Activated CD4-positive, alpha-beta T cell treated with anti-CD3 and anti-CD28 coated beads for 24 hours (primary cell): ENCODE measurements at places on chromosomes 12 and 14.

DNA sequence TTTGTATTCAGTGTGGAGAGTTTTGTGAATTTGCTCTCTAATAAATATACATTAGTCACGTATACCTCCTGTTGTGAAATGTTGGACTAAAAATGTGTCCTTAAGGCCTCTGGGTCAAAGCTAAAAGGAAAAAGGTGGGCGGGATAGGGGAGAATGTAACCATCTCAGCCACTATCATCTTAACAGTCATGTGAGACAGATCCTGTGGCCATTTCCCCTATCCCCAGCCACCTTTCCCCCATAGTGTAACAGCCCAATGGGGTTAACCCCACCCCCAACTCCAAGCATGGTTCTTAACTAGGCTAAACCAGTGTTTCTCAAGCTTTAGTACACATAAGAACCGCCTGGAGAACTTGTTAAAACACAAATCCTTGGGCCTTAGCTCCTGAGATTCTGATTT, 6.5 kb upstream of the ITPR2 start:
- no peak for DNase-seq

- no peak for DNase-seq
Observed at GRCh38 chr14:95562892-95563685, 28.2 kb downstream of the GLRX5 start.

DNA sequence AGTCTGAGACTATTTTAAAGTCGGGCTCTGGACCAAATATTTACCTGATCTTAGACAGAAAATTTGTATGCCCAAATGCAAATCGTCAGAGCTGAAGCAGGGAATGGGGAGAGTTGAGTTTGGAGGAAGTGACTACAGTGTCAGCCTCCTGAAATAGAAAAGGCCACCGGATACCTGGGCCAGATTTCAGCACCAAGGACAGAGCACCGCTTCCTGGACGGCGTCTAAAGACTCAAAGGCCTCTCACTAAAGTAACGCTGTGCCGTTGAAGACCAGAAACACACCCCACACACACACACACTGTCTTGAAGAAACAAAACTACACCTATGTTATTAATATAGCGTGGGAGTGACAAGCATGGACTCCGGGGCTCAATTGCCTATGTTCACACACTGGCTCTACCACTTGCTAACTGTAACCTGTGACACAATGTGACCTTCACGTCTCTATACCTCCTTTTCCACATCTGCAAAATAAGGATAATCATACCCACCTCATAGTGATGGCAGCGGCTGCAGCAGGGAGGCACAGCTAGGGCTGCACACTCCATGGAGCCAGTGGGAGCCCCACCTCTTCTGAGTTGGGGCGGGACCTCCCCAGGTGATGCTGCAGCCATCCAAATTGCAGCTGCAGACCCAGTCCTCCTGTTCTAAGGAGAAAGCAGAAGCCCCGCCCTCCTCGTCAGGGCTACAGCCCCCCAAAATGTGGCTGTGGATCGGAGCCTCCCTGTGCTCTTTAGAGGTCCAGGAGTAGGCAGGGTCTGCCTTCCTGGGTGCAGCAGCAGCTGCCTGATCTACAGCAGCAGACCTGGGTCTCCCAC, 35.6 kb downstream of the KRT76 start:
- peak; percentile 49 for DNase-seq

DNA sequence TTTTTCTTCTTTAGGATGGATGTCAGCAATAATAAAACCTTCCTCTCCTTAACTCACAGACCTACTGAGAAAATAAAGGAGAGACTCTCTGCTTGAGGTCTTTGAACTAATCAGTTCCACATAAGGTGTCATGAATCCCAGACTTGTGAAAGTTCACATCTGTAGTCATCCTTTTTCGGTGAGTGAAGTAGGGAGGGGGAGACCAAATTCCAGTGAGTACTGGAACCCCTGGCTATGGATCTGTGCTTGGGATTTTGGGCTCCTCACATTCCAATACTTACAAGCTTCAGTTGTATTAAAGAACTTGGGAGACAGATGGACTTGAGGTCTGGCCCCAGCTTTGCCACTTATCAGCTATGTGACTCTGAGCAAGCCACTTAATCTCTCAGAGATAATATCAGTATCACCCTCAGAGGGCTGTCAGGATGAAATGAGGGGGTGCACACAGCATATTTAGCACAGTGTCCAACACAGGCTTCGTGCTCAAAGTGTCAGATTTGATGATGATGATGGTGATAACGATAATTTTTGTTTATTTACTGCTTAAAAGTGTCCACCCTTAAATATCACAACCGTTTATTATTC, 34.8 kb upstream of the APPL2 start:
- DNase-seq = no peak

- DNase-seq = no peak
Observed at GRCh38 chr14:83485591-83485990, 1951.9 kb upstream of the SEL1L start.

- DNase-seq = no peak
Observed at GRCh38 chr12:68011882-68012207, 22.6 kb downstream of the IFNG-AS1 start.

- no peak for DNase-seq
Observed at GRCh38 chr12:76337583-76337982, 10.6 kb downstream of the BBS10 start.

DNA sequence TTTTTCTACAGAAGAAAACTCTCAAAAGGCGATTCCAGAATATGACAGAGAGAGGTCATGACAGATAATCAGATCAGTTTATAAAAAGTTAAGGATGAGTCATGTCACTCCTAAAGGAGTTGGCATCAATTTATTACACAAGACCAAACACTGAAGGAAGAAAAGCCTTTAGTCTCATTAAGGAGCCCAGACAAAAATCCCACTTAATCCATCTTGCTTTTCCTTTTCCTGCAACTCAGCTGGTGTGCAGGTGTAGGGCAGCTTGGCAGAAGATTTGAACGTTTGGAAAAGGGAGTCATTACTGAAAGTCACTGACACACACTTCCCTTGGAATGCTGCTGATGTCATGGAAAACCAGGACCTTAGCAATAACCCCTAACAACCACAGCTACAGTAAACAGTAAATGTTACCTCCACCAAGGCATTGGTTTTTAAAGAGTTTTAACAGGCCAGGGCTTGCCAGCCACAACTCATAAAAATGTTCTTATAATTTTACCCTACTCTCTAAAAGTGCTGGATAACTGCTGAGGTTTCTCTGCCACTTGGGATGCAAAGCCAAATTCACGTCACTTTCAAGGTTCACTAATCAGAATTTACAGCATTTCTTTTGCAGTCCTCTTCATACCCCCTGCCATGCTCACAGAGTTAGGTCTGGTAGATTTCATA, 320.6 kb downstream of the RAD51B start:
- DNase-seq = no peak

DNA sequence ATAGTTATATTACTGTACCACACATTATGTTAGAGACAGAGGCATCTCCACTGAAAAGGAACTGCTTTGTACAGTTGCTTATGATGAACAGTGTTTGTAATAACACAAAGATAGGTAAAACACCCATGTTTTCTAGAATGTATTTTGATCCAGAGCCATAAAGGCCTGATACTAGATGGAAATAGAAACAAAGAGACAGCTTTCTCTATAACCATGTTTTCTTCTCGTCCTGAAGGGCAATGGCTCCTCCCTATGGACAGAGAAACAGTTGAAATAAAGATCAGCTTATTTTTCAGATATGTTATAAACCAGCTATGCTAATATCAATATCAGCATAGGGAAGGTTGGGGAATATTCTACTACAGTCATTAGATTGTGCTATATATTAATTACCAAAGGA, 109.2 kb downstream of the ATXN7L3B start:
- no peak for DNase-seq

DNA sequence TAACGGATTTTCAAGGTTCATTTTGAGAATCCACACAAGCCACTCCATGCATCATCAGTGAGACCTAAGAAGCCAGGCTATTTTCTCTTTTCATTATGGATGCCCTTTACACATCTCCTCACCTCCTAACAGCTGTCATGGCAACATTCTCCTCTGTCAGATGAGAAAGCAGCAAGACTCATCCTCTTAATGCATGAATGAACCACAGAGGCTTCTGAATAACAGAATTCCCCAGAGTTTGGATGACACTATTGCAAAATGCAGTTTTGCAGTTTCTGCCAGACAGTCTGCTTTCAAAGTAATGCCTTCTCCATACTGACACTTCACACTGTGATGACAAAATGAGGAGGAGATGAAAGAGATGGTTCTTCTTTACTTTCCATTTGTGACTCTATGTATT, 286.7 kb upstream of the GRIP1 start:
- no peak for DNase-seq

- DNase-seq = no peak
Observed at GRCh38 chr12:117111386-117111785, 12.2 kb upstream of the TESC start.

GRCh38 chr14:61434311-61434710, 112.9 kb downstream of the PRKCH start:
- DNase-seq = no peak

DNA sequence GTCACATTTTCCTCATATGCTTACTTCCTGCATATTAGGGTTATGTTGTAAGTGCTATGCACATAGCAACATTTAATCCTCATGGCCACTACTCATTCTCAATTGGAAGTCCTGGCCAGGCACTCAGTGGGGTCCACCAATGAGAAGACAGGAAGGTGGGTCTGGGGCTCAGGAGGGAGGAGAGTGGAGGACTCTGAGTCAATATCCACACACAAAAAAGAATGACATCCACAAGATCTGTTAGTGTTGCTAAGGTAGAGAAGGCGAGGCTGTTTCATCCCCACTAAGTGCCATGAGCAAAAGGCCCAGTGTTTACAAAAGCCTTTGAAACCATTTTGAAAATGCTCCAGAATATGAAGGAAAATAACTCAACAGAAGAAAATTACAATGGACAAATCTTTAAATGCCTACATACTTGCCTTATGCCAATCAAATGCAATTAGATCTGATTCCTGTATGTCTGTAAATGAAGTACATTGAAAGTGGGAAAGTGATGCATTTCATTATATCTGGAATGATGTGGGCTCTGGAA, 53.9 kb downstream of the EID3 start:
- no peak for DNase-seq
